ENCODE measurements at places on chromosomes 3 and 15. TPM values are rescaled to one million over a fixed set of nuclear protein-coding genes. Genes with fewer than 3 reads are reported as not detected.
A peak's percentile ranks its signal among the peaks of the same experiment; 100 is the strongest.

MESP2 gene
- total RNA-seq, result 0.38 TPM

PP2D1 gene
- not detected for total RNA-seq

VPS33B gene
- 18.3 TPM for total RNA-seq

DNA sequence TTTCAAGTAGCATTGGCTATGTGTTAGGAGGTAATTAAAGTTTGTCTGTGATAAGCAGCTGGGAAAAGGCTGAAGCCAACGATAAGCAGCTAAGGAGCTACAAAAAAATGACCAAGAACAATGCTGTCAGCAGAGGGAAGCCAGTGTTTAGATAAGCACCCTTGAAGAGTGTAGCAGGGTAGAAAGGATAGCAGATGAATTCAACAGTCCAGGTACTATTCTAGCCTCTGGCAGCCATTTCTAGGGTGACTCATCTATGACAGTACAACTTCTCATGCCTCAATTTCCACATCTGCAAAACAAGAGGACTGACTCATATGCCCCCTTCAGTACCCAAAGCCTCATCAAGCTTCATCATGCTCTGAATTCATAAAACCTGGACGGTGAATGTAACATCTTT lies 617.6 kb upstream of the UBE2E2 start:
- no peak for DNase-seq

INKA1 gene
- 1.8 TPM for total RNA-seq

DNA sequence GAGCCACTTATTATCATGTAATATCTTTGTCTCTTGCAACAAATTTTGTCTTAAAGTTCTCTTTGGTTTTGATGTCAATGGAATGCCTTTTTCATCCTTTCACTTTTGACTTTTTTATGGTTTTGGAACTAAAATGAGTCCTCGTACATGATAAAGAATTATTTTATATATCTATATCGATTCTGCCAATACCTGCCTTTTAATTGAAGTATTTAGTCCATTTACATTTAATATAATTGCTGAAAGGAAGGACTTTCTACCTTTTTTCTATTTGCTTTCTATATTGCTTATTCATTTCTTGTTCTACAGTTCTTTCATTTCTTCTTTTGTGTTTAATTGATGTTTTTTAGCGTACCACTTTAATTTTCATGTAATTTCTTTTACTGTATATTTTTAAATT lies 32.8 kb downstream of the GABRA5 start:
- no peak for DNase-seq

ITIH4 gene
- total RNA-seq, result 0.78 TPM

DNA sequence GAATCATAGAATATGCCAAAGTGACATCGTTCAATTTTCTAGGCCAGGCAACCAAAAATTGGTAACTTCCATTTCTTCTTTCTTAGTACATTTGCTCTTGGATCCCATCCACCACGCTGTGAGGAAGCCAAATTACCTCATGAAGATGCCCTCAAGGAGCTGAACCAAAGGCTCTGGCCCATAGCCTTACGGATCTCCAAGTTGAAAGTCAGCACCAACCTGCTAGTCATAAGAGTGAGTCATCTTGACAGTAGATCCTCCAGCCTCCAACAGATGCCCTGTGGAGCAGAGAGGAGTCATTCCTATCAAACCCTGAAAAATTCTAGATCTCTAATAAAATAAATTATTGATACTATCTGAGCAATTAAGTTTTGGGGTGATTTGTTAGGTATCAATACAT lies 322.5 kb upstream of the COL8A1 start:
- no peak for DNase-seq

- peak; percentile 86 for DNase-seq
These were observed at the start of gene VWA5B2 for GRCh38 chr3:184229394-184230080. Gene VWA5B2 (plus strand): TSS chr3:184229585. CDS start chr3:184230529, 944 bp downstream.

GRCh38 chr3:187957582-187957981 lies 196.4 kb upstream of the LPP start:
- DNase-seq, result no peak

RNF168 gene
- total RNA-seq, result 62.9 TPM

CCDC54 gene
- total RNA-seq, result not detected

C2CD4A gene
- not detected for total RNA-seq

DNA sequence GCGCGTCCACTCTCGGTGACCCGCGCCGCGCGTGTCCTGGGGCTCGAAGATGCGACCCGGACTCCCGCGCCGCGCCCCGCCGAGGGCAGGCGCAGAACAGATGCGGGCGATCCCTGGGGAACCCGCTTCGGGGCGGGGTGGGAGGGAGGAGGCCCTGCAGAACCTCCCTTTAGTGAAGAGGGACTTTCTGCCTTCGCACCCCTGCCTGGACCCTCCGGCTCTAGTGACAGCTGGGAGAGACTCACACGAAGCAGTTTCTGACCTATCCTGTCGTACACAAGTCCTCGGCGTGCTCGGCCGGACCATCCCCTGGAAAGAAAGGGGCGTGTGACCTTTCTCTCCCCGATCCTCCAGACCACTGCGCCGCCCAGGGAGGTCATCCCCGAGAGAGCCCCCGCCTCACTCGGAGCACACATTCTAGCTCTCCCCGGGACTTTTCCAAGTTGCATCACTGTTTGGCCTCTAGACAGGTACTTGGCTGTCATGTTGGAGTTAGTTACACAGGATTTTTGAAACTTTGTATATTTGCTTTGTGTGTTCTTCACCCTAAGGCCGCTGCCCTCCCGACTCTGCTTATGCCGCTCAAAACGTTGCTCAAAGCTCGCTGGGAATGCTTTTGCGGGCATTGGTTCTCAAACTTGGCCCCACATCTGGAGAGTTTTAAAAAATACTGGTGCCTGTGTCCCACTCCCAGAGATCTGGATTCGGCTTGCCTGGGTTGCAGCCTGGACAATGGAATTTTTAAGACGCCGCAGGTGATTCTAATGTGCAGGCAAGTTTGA lies 582 bp downstream of the CGNL1 start:
- no peak for DNase-seq

DNA sequence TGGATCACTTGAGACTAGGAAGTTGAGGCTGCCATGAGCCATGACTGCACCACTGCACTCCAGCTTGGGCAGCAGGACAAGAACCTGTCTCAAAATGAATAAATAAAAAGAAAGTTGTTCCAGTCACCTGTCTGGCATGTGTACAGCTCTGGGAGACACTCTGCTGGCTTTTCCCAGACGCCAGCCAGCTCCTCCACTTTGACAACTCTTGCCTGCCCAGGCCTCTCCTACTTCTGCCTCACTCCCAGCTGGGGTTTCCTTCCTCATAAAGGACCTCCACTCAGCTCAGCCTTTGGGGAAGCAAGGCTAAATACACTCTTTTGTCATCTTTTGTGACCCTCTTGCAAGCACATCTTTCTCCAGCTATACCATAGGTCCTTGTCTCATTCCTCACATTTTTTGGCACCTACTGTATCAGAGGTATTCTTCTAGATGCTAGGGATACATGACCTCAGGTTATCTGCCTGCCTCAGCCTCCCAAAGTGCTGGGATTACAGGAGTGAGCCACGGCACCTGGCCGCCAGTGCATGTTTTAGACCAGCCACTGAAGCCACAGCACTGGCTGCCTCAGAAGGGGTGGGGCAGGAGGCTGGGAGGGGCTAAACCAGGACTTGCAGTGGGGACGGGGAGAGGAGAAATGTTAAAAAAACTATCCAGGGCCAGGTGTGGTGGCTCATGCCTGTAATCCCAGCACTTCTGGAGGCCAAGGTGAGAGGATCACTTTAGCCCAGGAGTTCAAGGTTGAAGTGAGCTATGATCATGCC lies 10.0 kb upstream of the ELP6 start:
- DNase-seq, result no peak

DNA sequence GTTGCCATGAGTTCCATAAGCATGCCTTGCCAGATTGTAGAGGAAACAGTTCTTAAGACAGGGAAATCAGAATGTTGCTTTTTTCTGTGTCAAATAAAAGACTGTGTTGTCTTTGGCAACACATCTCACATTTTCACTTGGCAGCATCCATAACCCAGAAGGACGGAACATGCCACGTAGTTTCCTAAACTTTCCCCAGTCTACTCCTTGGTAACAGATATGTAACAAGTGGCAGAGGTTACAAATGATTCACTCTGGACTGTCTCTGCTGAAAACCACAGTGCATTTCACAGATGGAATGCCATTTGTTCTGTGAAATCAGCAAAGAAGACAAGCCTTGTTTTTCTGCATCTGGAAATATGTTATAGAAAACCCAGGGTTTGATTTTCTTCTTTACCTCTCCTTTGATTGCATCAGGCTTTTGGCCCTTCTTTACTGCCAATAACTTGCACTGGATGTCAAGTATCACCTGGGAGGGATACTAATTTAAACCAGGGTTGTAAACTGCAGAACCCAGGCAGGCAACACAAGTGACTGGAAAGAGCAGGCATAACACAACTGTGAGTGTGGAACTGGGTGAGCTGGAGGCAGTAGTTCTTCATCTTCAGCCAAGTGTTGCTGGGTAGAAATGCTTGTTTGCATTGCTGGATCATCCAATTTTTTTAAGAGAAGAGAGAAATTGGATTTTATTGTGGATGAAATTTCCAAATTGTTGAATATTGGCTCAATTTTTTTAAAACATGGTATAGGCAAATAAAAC lies 124.4 kb upstream of the FOXB1 start:
- no peak for DNase-seq

- no peak for DNase-seq
These were observed 46.8 kb downstream of the THRB start for GRCh38 chr3:24447836-24448235.

DNA sequence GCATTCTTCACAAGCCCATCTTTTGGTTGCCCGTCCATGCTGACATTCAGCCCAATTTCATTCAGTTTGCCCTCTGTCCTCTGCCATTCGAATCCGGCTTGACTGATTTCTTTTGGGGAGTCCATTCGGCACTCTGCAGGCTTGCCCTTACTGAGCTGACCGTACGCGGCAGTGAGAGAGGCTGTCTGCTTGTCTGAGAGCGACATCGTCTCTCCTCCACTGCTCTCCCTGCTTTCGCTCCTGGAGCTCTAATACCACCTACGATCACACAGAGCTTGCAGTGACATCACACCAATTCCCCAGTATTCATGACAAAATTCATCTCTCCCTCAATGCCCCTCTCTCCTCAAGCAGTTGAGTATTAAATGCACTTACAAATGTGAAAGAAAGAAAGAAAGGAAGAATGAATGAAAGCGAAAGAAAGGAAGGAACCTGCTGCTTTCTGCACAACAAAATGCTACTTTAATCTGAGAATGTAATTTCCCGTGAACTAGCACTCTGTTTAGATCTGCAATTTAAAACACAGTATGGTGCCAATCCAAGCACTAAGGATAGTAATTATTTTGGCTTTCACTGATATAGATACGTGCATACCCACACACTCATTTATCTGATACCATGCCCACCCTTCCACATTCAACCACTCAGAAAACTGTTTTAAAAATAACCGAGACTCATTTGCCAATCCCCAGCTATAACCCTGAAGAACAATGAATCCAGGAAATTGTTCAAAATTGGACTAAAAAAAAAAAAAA lies 89.5 kb downstream of the DHX30 start:
- no peak for DNase-seq

DNA sequence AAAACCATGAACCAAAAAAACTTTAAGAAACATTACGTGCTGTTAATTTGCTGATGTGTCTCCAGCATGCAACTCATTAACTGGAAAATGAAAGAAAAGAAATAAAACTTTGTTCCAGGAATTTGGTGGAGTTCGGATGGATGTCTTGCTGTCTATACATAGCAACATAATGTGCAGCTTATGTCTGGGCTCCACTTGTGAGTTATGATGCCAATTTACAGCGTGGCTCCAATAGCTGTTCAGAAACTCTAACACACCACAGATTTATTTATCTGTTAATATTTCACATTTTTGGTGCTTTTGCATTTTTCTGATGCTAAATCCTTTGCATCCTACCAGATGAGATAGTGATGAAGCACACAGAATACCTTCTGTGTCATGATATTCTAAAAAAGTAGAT lies 45.1 kb downstream of the MAP4 start:
- DNase-seq, result no peak

- DNase-seq, result no peak
These were observed 391.4 kb upstream of the DPH6 start for GRCh38 chr15:35937380-35937779.

DNA sequence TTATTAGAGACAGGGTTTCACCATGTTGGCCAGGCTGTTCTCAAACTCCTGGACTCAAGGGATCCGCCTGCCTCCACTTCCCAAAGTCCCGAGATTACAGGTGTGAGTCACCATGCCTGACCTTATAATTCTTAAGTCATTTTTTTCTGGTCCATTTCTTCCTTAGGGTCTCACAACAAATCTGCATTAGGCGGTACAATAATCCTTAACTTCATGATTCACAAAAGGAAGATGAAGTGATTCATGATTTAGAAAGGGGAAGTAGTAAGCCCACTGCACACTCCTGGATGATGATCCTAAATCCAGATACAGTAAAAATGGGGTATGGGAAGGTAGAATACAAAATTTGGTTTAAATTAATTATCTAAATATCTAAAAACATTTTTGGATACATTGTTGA lies 45.0 kb upstream of the TKT start:
- no peak for DNase-seq

ANKRD34C gene
- not detected for total RNA-seq

SERINC4 gene
- not detected for total RNA-seq

DNA sequence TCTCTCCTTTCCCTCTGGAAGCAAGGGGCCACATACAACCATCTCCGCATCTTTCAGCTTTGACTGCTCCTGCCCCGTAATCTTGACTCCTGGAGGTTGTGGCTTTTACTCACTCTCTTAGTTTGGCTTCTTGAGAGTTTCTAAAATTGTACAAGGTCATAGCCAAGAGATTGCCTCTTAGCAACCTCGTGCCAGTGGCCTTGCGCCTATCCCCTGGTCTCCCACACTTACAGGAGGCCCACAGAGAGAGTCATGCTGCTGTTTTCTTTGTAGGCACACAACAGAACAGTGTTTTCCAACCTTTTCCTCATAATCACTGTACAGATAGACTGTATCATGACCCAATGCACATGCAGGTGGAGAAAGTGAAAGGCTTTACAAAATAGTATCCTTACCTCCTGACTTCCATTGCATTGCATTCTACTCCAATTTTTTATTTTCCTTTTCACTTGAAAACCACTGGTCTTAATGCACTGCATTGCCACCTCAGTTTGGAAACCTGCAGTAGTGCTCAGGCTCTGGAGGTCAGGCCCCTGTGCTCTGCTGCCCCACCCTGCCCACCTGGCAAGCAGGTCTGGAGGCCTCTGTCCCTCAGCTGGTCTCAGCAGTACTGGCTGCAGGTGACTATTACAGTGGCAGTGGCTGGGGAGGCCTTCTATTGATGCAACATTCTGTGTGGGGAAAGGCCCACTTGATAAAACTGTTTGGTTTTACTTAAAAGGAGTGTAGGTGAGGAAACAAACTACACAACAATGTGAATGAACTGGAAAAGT lies 156.2 kb downstream of the DNAJB8 start:
- DNase-seq, result no peak

- DNase-seq, result no peak
These were observed 148.1 kb downstream of the WDR76 start for GRCh38 chr15:43974852-43975251.

GRCh38 chr15:30904812-30905211 lies 1.1 kb downstream of the FAN1 start:
- no peak for DNase-seq

- no peak for DNase-seq
These were observed 63.4 kb downstream of the PPARG start for GRCh38 chr3:12352253-12352652.
